ENCODE measurements at places on chromosomes 16 and 17.
A peak's percentile ranks its signal among the peaks of the same experiment; 100 is the strongest.

GRCh38 chr17:83175822-83176622, 96.6 kb downstream of the METRNL start:
- DNase-seq, result no peak

- no peak for DNase-seq
Measured at GRCh38 chr16:48136547-48137360, 19.0 kb downstream of the ABCC12 start.

DNA sequence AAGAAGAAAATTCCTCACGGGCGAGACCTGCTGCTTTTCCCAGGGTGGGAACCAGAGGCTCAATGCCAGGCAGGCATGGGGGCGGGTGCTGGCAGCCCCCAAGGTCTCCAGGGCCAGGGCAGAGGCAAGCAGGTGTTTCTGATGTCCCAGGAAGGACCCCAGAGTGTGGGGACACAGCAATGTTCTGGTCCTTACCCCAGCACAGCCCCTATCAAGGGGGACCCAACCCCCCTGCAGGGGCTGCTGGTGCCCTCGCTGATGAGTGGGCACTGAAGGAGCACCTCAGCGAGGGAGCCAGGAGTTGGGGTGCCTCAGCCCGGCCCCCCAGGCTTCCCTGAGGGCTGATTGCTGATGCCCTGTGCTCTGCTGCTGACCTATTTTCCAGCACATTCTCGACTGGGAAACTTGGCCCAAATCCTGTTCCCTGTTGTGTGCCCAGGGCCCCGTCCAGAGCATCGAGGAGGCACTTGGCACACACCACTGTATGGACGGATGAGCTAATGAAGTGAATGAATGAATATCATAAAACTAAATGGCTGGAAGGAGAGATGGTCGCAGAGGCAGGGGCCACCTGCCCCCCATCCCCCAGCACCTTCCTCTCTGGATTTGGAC, 2.8 kb downstream of the DBNDD1 start:
- no peak for DNase-seq

GRCh38 chr16:28534542-28535373, 4.0 kb downstream of the NUPR1 start:
- DNase-seq, result no peak

- DNase-seq, result no peak
Measured at GRCh38 chr16:79698341-79698753, 97.8 kb upstream of the MAF start.

DNA sequence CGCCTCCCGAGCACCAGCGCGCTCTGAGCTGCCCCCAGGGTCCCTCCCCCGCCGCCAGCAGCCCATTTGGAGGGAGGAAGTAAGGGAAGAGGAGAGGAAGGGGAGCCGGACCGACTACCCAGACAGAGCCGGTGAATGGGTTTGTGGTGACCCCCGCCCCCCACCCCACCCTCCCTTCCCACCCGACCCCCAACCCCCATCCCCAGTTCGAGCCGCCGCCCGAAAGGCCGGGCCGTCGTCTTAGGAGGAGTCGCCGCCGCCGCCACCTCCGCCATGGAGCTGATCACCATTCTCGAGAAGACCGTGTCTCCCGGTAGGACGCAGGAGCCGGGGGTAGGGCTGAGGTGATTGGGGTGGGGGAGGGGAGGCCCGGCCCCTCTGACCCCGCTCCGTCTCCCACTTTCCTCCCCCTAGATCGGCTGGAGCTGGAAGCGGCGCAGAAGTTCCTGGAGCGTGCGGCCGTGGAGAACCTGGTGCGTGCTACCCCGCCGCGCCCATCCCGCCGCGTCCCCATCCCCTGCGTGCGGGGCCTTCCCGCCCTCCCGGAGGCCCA, 329 bp downstream of the KPNB1 start:
- DNase-seq, result peak; percentile 39

GRCh38 chr17:67666710-67667109, 51.0 kb upstream of the NOL11 start:
- no peak for DNase-seq

DNA sequence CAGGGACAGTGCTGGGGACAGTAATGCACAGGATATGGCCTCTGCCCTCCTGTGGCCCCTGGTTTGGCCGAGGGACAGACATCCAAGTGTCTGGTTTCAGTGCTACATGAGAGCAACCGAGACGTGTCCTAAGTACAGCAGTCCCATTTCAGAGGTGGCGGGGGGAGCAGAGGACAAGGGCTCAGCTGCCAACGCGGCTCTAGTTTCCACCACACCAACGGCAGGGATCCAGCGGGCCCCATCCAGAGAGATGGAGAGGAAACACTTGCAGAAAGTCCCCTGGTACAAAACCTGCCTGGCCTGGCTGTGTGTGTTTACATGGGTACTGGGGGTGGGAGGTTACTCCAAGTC, 125.8 kb upstream of the SMURF2 start:
- DNase-seq, result no peak
